Daoy (cell line): ENCODE measurements at places on chromosomes 2 and 18. TPM values are rescaled to one million over a fixed set of nuclear protein-coding genes. Genes with fewer than 3 reads are reported as not detected.
A peak's percentile ranks its signal among the peaks of the same experiment; 100 is the strongest.

- no peak for DNase-seq
These were observed 114.1 kb downstream of the BCL11A start for GRCh38 chr2:60439219-60439974.

DNA sequence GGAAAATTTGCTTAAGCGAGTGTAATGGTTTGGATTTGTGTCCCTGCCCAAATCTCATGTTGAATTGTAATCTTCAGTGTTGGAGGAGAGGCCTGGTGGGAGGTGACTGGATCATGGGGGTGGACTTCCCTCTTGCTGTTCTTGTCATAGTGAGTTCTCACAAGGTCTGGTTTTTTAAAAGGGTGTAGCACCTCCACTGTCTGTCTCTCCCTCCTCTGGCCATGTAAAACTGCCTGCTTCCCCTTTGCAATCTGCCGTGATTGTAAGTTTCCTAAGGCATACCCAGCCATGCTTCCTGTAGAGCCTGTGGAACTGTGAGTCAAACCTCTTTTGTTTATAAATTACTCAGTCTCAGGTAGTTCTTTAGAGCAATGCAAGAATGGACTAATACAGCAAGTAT, 6.6 kb downstream of the YIPF4 start:
- no peak for DNase-seq

DNA sequence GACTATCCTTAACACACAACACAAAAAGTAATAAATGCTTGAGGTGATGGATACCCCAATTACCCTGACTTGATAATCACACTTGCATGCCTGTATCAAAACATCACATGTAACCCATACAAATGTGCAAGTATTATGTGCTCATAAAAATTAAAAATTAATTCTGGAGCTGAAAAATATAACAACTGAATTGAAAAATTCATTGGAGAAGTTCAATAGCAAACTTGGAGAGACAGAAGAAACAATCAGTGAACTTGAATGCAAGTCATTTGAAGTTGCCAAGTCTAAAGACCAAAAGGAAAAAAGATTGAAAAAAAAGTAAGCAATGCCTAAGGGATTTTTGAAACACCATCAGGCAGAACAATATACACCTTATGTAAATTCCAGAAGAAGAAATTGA, 79.4 kb downstream of the FSIP2 start:
- DNase-seq: no peak

DNA sequence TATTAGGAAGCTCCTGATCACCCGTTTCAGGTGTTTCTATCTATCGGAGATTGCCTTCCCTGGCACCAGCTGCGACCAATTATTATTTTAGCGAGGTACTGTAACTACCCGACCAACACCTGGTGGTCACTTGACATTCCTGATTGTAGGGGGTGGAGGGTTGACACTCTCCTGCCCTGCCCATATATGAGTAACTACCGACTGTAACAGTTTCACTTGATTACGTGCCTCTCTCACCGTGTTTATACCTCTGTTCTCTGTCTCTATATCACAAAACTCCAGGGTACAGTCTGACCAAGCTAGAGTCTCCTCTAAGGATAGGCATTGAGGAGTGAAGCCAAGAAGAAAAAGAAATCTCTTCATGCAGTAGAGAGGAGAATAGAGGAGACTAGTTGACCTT, 268.0 kb upstream of the LRATD1 start:
- no peak for DNase-seq

DNA sequence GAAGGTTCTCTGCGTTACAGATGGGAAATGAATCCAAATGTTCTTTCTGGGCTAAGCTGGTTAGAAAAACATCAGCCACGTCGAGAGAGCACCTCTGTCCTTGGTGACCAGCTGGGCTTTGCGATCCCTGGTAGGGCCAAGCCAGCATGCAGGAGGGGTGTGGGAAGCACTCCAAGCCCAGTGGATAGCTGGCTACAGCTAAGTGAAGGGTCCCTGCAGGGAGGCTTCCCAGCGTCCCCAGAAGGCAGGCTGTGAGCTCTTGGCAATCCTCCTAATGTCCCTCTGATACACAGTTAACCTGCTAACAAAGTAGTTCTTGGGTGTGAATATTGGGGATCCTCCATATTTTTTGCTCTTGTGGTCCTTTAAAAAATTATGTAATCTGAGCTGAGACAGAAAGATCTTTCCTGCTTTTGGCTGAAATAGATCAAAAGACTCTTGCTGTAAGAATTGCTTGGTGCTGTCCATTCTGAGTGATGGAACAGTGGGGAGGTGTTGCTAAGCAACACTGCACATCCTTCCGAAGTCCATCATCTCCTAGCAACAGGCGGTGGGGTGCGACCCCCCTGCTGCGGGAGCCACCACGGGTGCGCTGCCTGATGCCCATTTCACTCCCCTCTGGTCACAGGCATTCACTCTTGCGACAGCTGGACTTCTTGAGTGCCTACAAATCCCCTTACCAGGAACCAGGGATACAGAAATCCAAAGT, 88.5 kb upstream of the UXS1 start:
- no peak for DNase-seq

DNA sequence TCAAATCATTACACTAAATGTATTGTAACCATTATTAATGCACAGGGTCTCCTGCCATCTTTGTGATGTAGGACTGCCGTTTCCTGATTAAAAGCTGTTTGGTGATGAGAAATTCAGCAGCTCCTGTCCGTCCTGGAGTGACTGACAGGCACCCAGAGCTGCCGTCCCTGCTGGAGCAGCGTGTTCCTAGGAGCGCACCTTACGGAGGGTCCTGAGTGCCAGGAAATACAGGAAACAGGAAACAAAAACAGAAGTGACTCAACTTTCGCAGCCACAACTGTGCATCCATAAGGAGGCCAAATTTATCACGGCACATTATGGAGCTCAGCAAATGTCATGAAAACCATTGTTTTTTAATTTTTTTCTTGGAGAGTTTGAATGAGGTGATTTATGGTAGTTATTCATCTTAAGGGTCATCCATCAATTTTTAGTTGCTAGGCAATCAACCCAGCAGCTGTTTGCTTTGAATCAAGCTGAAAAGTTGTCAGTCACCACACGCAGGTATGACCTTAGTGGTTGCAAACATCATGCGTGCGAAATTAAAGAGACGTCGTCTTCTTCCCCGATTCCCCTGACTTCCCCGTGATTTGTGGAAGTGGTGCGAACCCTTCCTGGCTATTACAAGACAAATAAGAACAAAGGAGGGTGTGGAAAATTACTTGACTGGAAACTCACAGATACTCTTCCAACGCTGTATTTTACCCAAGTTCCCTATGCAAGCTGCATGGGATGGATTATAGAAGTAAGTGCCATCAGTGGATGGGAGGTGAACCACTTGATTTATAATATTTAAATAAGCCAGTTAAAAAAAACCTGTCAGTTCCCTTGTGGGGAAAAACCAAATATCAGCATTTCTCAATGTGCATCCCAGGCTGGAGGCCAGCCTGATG, 19.8 kb downstream of the TSHZ1 start:
- peak; percentile 22 for DNase-seq

- no peak for DNase-seq
These were observed 41.5 kb upstream of the OTOS start for GRCh38 chr2:240182001-240182400.

Gene RAB6C
- total RNA-seq: not detected in 2 replicates

Gene TGFA
- total RNA-seq: 5.8 and 6.6 TPM in 2 replicates

Gene REG1B
- total RNA-seq: not detected in 2 replicates

Gene MROH2A
- 0.21 and 0.80 TPM in 2 replicates for total RNA-seq

Gene SRD5A2
- total RNA-seq: not detected in 2 replicates
